ENCODE measurements at places on chromosomes 6 and 20. TPM values are rescaled to one million over a fixed set of nuclear protein-coding genes. Genes with fewer than 3 reads are reported as not detected.
A peak's percentile ranks its signal among the peaks of the same experiment; 100 is the strongest.

Gene DLL1
- total RNA-seq, result 0.36 TPM

- no peak overlapping the region for H3K4me3 ChIP-seq
- H3K4me1 ChIP-seq, result no peaks in the 10 kb centered on the region
- H3K27ac ChIP-seq, result no peak overlapping the region
Observed at GRCh38 chr20:47054945-47055344, 160.3 kb downstream of the EYA2 start.

DNA sequence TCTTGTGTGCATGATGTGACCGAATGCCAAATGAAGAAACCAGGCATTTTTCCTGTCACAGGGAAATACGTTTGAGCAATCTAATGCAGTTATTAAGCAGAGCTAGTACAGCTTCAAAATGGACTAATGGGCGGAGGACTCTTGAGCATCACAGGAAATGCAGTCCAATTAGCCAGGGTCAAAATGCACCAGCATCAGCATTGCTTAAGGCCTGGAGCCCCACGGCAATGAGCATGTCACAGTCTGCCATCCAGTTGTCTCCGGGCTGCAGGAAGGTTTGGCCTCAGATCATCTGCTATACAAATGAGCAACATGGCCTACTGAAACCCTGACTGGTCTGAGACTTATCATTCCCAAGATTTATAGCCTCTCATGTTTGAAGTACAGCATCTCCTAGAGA is 652.1 kb upstream of the SLC35B3 start:
- no peak overlapping the region for H3K27ac ChIP-seq
- H3K36me3 ChIP-seq, result no peaks in the 10 kb centered on the region
- H3K27me3 ChIP-seq, result no peaks in the 10 kb centered on the region

Gene CAP2
- total RNA-seq, result 10.0 TPM

DNA sequence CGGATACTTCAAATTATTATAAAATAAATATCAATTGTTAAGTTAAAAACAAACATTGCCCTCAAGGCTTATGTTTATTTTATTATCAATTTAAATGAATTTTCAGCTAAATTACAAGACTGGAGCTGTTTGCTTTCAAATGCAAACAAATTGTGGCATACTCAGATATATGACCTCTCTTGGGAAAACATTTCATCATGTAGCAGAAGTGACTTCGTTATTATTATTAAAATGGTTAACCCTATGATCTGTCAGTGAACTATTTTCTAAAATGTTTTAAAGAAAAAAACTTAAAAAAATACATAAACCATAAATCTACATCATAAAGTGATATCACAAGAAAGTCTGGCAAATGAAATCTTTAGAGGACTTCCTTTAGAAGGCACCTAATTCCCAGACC is 72.5 kb downstream of the MAN1A1 start:
- no peaks in the 10 kb centered on the region for H3K36me3 ChIP-seq
- H3K4me1 ChIP-seq, result peaks cover 24% of the 10 kb centered on the region
- H3K4me3 ChIP-seq, result no peak overlapping the region
- no peak overlapping the region for H3K27ac ChIP-seq

- H3K27me3 ChIP-seq, result no peaks in the 10 kb centered on the region
- H3K4me1 ChIP-seq, result peaks cover 21% of the 10 kb centered on the region
- peaks cover 2% of the 10 kb centered on the region for H3K36me3 ChIP-seq
- peak within 1 kb of the TSS; percentile 87 for H3K4me3 ChIP-seq
- DNase-seq, result peak; percentile 99
Observed at GRCh38 chr6:41072836-41073202, at the start of gene NFYA. Gene NFYA, plus strand, starts transcription at chr6:41072974. Its CDS starts 6,116 bp downstream, at chr6:41079090.

- no peak overlapping the region for H3K4me3 ChIP-seq
- peaks cover 10% of the 10 kb centered on the region for H3K4me1 ChIP-seq
- H3K27me3 ChIP-seq, result no peaks in the 10 kb centered on the region
- H3K27ac ChIP-seq, result peak overlapping the region; percentile 20
- H3K36me3 ChIP-seq, result no peaks in the 10 kb centered on the region
- peak; percentile 71 for DNase-seq
Observed at GRCh38 chr6:147099974-147100373, 104.2 kb upstream of the STXBP5 start.

GRCh38 chr6:42338744-42339222 is 112.9 kb downstream of the TRERF1 start:
- no peaks in the 10 kb centered on the region for H3K27me3 ChIP-seq
- H3K4me1 ChIP-seq, result peaks cover 21% of the 10 kb centered on the region
- no peaks in the 10 kb centered on the region for H3K36me3 ChIP-seq
- H3K27ac ChIP-seq, result peak overlapping the region; percentile 89
- peak overlapping the region; percentile 1 for H3K4me3 ChIP-seq
- peak; percentile 97 for DNase-seq

- H3K4me1 ChIP-seq, result peaks cover 14% of the 10 kb centered on the region
- DNase-seq, result no peak
- H3K4me3 ChIP-seq, result no peak overlapping the region
- H3K36me3 ChIP-seq, result no peaks in the 10 kb centered on the region
Observed at GRCh38 chr6:112289038-112289566, 34.7 kb upstream of the LAMA4 start.

- peaks cover 38% of the 10 kb centered on the region for H3K36me3 ChIP-seq
- peak overlapping the region; percentile 17 for H3K27ac ChIP-seq
- peaks cover 35% of the 10 kb centered on the region for H3K4me1 ChIP-seq
- no peak overlapping the region for H3K4me3 ChIP-seq
- DNase-seq, result no peak
Observed at GRCh38 chr20:38091441-38092216, 58.1 kb downstream of the RPRD1B start.
